ENCODE measurements at places on chromosomes 12 and 14. TPM values are rescaled to one million over a fixed set of nuclear protein-coding genes. Genes with fewer than 3 reads are reported as not detected.

DNA sequence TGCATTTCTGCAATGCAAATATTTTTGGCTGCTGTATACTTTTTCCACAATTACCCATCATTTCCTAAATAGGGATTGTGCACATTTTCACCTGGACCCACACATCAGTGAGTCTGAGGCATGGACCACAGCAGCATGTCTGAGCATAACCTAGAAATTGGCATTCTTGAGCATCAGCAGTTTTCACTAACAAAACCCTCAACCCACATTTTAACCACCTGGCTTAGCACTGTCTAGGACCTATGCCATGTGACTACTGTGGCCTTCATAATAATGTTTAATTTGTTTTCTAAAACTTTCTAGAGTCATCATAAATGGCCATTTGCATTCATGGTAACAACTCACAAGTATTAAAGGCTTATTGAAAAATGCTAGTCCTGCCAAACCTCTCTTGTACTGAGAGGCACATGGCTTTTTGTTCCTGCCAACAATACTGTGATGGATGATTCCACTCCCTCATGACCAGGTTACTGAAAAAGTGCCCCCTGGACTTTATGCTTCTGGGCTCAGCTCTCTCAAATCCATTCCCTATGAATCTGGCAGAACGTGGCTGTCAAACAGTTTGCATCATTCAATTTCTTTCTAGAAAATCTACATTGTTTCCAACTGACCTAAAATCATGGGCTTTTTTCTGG, 240.0 kb downstream of the MDGA2 start:
- no peak overlapping the region for H3K27ac ChIP-seq
- H3K36me3 ChIP-seq, result no peaks in the 10 kb centered on the region
- H3K4me1 ChIP-seq, result no peaks in the 10 kb centered on the region
- H3K27me3 ChIP-seq, result no peaks in the 10 kb centered on the region

Gene CCDC60
- not detected for total RNA-seq

Gene ADAM20
- 0.53 TPM for total RNA-seq

DNA sequence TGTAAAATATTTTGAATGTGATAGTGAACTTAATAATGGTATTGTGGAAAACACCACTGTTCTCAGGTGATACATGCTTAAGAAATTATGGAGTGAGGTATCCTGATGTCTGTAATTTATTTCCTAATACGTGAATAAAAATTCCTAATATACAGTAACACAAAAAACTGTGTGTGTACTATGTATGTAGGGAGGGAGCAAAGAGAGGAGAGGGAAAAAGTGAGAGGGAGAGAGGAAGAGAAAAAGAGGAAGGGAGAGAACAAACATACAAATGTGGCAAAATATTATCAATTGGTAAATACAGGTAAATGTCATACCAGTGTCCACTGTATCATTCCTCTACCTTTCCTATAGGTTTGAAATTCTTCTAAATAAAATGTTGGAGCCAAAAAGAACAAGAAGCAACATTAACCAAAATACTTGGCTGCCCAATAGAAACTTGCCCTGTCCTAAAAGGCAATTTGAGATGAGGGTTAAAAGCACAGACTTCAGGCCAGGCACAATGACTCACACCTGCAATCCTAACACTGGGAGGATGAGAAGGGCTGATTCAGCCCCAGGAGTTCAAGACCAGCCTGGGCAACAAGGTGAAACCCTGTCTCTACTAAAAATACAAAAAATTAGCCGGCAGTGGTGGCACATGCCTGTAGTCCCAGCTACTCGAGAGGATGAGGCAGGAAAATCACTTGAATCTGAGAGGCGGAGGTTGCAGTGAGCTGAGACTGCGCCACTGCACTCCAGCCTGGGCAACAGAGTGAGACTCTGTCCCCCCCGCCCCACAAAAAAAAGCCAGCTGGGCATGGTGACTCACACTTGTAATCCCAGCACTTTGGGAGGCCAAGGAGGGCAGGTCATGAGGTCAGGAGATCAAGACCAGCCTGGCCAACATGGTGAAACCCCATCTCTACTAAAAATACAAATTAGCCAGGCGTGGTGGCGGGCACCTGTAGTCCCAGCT, 14.5 kb downstream of the R3HDM2 start:
- no peak for DNase-seq
- peaks cover 18% of the 10 kb centered on the region for H3K36me3 ChIP-seq
- no peaks in the 10 kb centered on the region for H3K27me3 ChIP-seq
- no peak overlapping the region for H3K4me3 ChIP-seq

GRCh38 chr12:31368666-31369361, 42.9 kb upstream of the SINHCAF start:
- H3K36me3 ChIP-seq, result no peaks in the 10 kb centered on the region
- no peak overlapping the region for H3K27ac ChIP-seq
- H3K4me3 ChIP-seq, result no peak overlapping the region
- DNase-seq, result no peak

DNA sequence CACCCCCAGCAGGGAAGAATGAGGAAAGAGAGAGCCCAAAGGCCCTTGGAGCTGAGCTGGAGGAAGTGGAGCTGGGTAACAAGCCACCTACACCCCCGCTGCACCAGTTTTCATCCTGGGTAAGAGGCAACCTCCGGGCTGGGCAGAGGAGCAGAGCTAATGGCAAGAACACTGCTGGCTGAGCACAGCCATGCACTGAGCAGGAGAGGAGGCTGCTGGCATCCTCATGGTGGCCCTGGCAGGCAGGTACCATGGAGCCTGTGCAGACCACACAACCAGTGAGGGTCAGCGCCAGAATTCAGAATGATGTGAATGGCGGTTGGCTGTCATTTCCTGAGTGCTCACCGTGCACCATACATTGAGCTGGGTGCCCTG, 29.7 kb downstream of the PLEKHH1 start:
- H3K27ac ChIP-seq, result no peak overlapping the region
- H3K27me3 ChIP-seq, result peaks cover 8% of the 10 kb centered on the region
- no peaks in the 10 kb centered on the region for H3K36me3 ChIP-seq
- no peak overlapping the region for H3K4me3 ChIP-seq
- DNase-seq, result no peak
- peaks cover 17% of the 10 kb centered on the region for H3K4me1 ChIP-seq

Gene PRR4
- total RNA-seq, result 1.3 TPM

GRCh38 chr12:85798122-85798521, 38.1 kb downstream of the RASSF9 start:
- H3K4me3 ChIP-seq, result no peak overlapping the region
- H3K36me3 ChIP-seq, result no peaks in the 10 kb centered on the region
- no peak for DNase-seq
- no peak overlapping the region for H3K27ac ChIP-seq

Gene C12orf60
- total RNA-seq, result 1.6 TPM

DNA sequence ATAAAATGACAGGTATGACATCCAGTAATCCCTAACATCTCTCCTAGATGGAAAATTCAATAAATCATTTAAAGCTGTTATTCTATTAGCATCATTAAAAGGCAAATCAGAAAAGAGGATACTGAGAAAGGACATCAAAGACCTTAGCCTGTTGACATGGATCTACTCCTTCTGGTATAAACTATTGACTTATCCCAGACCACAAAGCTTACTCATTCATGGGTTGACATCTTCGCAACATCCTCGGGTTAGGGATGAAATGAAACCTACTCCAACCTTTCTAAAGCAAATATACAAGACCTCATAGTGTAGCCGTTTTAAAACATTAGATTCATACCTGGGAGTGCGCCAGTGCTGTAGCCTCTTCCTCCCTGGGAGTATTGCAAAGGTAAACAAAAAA, 191.5 kb upstream of the BTG1 start:
- no peak overlapping the region for H3K27ac ChIP-seq
- H3K27me3 ChIP-seq, result no peaks in the 10 kb centered on the region
- no peaks in the 10 kb centered on the region for H3K4me1 ChIP-seq
- no peak for DNase-seq

DNA sequence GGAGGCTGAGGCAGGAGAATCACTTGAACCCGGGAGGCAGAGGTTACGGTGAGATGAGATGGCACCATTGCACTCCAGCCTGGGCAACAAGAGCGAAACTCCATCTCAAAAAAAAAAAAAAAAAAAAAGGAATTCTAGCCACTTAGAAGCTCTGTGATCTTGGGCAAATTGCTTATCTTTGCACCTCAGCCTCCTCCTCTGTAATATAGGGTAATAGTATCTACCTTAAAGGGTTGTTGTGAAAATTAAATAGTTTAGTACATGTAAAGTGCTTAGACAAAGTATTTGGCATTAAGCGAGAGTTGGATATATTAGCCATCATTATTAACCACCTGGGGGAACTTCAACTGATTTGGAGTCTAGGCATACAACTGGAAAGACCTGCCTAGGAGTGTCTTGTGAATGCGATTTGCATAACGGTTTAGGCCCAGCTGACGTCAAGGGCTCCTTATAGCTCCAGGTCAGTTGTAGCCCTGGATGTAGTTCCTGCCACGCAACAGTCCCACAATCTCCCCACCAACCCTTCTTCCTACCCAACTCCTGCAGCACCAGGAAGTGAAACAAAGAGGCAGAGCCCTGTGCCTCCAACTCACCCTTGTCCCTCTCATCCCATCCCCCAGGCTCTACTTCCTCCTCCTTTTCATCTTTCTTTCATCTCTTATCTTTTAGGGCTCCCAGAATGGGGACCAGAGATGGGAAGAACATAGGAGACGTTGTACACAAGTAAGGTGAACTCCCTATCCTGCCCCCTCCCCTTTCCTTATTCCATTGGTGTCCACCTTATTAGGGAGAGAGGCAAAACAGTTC, 2.1 kb upstream of the IL23A start:
- peaks cover 58% of the 10 kb centered on the region for H3K4me1 ChIP-seq
- H3K4me3 ChIP-seq, result no peak overlapping the region
- peaks cover 11% of the 10 kb centered on the region for H3K36me3 ChIP-seq

GRCh38 chr14:105023791-105024480, 3.1 kb upstream of the CDCA4 start:
- H3K4me1 ChIP-seq, result peaks cover 56% of the 10 kb centered on the region
- peaks cover 24% of the 10 kb centered on the region for H3K36me3 ChIP-seq
- no peak overlapping the region for H3K4me3 ChIP-seq

Gene AMN
- total RNA-seq, result 0.35 TPM

Gene RNF212B
- total RNA-seq, result not detected

Gene KRT6B
- not detected for total RNA-seq

- peak within 1 kb of the TSS; percentile 84 for H3K27ac ChIP-seq
- H3K4me3 ChIP-seq, result peak within 1 kb of the TSS; percentile 72
- no peaks in the 10 kb centered on the region for H3K36me3 ChIP-seq
- H3K27me3 ChIP-seq, result no peaks in the 10 kb centered on the region
These were observed at the start of gene C1R for GRCh38 chr12:7092229-7092985. Gene C1R (minus strand): TSS chr12:7092445. CDS start chr12:7092388, 57 bp downstream.

DNA sequence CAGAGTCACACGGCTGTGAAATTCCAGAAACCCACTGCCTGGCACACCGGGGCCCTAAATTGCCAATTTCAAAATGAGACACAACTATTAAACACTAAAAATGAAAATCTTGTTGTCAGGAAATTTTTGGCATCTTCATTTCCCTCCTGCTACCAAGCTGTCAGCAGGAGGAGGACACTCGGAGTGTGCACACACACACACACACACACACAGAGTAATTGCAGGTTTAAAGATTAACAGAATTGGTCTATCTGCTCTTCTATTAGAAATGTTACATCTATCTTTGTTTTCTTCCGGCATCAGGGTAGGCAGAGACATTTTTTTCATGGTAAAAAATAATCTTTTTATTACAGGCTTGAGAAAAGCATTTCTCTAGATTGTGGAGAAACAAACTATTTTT, 314.2 kb downstream of the EGLN3 start:
- no peak for DNase-seq
- no peaks in the 10 kb centered on the region for H3K4me1 ChIP-seq
- no peak overlapping the region for H3K27ac ChIP-seq
- H3K36me3 ChIP-seq, result no peaks in the 10 kb centered on the region

DNA sequence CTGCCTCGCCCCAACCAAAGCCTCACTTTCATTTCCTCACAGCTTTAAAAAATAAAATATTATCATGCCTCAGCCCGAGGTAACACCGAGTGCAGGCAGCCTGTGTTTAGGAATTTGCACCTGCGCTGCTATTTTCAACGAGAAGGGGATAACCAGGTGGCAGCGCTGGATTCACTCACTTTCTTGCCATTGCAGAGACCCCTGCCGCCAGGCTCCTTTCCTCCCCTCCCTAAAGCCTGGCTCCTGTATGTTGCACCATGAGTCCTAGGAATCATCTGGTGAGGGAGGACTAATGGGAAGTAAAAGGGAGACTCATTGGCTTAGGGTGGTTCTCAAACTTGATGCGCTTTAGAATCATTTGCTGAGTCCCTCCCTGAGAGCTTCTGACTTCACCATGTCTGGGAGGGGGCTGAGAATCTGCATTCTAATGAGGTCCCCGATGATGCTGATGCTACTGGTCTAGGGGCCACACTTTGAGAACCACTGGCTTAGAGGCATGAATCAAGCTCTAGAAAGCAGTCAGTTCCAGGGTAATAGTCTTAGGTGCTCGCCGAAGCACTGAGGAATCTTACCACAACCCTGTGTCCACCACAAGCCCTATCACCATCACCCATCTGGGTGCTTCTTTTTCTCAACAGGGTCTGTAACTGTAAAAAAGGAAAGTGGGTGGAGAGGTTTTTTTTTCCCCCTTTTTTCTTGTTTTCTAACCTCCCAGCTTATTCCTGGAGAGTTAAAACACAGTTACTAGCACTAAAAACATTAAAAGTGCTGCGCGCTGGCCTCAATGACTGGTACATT, 83.8 kb downstream of the SLC38A1 start:
- no peaks in the 10 kb centered on the region for H3K27me3 ChIP-seq
- H3K4me1 ChIP-seq, result no peaks in the 10 kb centered on the region
- DNase-seq, result no peak
- H3K4me3 ChIP-seq, result no peak overlapping the region
- no peak overlapping the region for H3K27ac ChIP-seq

Gene KLHL33
- 0.59 TPM for total RNA-seq

- H3K36me3 ChIP-seq, result peaks cover 36% of the 10 kb centered on the region
- DNase-seq, result peak; percentile 85
- H3K4me1 ChIP-seq, result peaks cover 59% of the 10 kb centered on the region
- peak overlapping the region; percentile 100 for H3K27ac ChIP-seq
These were observed 652 bp upstream of the SELPLG start for GRCh38 chr12:108634341-108634751.

- H3K4me1 ChIP-seq, result no peaks in the 10 kb centered on the region
- H3K27ac ChIP-seq, result no peak overlapping the region
- no peaks in the 10 kb centered on the region for H3K36me3 ChIP-seq
- no peaks in the 10 kb centered on the region for H3K27me3 ChIP-seq
- H3K4me3 ChIP-seq, result no peak overlapping the region
- no peak for DNase-seq
These were observed 114.6 kb downstream of the TMEM132C start for GRCh38 chr12:128381541-128381940.

All from activated CD8-positive, alpha-beta memory T cell treated with anti-CD3 and anti-CD28 coated beads, Interleukin-2, amount 10 ng/mL, durations not matched to agents 7 days and 5 days (primary cell).